ENCODE measurements at places on chromosomes 6 and 20.

DNA sequence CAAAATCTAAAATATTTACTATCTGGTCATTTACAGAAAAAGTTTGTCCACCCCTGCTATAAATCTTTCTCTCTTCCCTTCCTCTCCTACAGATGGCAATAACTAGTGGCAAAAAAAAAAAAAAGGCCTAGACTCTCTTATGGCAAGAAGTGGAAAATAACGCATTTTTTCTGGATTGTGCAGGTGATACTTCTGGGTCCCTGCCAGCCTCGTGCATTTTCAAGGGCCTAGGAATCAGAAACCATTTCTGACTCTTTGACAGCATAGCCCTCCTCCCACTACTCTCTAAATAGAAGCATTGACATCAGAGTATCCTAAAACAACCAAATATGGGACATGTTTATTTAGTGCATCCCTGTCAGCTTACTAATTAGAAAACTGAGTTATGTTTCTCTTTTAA is 251.0 kb downstream of the KHDC1L start:
- DNase-seq, result no peak

DNA sequence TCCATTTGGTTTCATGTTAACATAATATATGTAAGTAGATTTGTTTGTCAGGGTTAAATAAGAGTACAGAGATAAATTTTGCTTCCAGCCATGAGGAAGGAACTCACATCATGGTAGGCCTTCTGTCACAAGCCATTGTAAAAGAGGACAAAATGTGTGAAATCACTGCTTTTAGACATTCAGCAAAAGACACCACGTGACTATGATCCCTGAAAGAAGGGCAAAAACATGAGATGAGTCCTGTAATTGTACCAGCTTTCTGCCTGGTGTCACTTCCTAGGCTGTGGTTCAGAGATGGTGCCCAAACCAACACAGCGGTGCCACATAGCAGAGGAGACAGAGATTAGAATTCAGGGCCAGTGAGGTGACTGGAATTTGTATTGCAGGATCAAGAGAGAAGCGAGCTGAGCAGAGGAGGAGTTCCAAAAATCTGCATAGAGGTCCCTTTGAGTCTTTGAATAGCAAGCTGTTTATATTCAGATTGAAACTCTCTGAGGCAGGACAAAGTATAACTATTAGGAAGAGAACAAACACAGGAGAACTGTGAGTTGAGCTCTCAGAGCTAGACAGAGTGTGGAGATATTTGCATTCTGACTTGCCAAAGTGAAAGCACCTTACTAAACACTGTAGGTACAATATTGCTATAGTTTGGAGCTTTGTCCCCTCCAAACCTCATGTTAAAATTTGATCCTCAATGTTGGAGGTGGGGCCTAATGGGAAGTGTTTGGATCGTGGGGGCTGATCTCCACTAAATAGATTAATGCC is 52.6 kb upstream of the PDE7B start:
- no peak for DNase-seq

- no peak for DNase-seq
Observed at GRCh38 chr6:67593247-67593646, 1041.8 kb upstream of the ADGRB3 start.

DNA sequence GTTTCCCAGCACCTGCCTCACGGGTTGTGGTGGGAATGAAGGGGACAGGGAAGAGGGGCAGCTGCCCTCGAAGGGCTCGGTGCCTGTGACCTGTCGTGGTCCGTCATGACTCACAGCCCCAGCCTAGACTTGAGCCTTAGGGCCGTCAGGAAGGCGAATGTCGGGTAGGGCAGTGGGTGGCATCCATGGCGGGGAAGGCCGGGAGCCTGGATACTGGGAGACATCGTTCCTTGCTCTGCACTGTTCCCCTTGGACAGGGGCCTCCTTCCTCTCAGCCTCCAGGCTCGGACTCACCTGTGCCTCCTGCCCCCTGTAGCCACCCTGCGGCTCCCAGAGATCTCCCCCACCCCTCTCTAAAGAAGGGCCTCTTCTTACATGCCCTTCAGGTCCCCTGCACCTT is 52.2 kb upstream of the APCDD1L start:
- no peak for DNase-seq

DNA sequence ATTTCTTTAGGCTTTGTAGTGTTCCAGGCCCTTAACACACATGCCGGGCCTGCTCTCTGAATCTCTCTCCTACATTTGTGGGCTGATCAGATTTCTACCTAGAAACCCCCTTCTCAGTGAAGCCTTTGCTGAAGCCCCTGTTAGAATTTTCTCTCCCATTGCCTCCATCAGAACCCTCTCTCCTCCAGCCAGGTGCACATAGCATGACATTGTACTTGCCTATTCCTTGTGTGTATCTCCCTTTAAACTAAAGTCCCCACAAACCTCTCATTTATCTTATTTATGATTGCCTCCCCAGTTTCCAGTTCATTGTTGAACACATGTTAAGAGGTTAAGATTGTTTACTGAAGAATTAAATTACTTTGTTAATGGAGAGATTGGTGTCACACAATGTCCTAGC is 325.5 kb upstream of the CITED2 start:
- DNase-seq, result no peak

- DNase-seq, result no peak
Observed at GRCh38 chr6:78611102-78611620, 256.2 kb upstream of the IRAK1BP1 start.

DNA sequence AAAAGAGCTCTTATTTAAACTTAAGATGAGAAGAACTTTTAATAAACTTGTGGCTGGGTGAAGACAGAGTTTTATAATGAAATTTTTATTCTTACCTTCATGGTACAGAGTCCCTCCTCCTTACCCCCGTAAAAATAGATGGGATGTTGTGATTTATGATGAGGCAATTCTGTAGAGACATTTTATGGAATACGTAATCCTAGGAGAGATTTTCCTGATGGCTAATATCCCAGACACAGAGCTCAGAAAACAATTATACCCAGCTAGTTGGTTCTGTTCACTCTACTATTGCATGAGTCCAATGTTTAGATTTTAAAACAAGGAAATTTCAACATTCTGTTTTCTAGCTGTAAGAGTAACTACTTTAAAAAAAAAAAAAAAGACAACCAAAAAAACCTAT is 43.4 kb downstream of the MTHFD1L start:
- no peak for DNase-seq

- no peak for DNase-seq
Observed at GRCh38 chr6:80105972-80106417, 476 bp upstream of the BCKDHB start.

DNA sequence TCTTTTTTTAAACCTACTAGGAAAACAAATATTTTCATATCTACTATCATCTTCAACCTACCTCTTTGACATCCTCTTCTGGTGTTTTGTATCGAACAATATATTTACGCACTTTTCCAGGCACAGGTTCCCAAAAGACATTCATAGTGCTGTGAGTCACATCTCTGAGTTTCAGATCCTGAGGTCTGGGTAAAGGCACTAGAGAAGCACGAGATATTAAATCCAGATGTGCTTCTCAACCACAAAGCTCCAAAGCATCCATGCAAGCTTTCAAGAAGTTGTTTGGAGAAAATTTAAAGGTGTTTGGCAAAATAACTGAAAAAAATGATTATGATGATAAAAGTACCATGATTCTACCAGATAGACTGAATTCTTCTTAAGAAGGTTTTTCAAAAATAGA is 62.7 kb downstream of the COL12A1 start:
- DNase-seq, result peak; percentile 74

DNA sequence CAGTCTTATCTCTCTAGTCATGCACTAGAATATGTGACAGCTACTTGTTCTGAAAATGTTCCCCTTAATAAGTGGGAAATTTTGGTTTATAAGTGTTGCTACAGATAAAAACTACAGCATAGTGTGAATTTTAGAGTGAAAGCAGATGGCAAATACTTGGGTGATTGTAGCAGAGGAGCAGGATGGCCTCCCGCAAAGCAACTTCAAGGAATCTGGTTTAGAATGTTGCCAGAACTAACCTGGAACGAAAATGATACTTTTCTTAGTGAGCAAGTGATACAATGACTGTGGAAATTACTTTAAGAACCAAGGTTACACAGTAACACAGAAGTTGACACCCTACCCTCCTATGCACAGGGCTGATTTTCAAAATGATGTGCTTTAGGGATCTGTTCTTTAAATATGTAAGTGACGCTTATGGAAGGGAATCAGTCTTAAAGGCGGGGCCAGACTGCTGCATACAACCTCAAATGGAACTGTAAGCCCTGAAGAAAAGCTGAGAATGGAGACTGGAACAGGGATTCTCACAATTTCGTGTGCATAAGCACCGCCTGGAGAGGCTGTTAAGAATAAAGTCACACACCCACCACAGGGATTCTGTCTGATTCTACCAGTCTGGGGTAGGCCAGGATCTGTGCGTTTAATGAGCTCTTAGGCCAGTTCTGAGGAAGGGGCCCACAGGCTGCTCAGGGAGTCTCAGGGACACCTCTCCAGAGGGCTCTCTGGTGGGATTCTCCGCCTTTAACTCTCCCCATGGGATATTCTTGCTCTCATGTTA is 97.9 kb downstream of the FYN start:
- DNase-seq, result no peak

DNA sequence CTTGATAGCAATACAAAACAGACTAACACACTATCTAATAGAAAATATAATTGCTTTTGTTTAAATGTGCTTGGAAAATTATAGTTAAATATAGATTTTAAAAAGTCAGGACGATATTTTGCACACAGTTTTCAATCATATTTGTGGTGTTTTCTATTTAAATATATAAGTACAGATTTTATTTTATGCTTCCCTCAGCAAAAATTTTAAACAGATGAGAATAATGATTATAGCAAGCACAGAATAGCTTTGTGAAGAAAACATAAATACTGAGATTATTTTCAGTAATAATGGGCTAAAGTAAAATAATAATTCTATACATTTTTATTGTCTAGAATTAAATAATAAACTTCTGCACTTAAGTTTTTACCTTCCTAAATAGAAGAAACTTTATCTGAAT is 809.4 kb downstream of the PHF3 start:
- DNase-seq, result no peak

DNA sequence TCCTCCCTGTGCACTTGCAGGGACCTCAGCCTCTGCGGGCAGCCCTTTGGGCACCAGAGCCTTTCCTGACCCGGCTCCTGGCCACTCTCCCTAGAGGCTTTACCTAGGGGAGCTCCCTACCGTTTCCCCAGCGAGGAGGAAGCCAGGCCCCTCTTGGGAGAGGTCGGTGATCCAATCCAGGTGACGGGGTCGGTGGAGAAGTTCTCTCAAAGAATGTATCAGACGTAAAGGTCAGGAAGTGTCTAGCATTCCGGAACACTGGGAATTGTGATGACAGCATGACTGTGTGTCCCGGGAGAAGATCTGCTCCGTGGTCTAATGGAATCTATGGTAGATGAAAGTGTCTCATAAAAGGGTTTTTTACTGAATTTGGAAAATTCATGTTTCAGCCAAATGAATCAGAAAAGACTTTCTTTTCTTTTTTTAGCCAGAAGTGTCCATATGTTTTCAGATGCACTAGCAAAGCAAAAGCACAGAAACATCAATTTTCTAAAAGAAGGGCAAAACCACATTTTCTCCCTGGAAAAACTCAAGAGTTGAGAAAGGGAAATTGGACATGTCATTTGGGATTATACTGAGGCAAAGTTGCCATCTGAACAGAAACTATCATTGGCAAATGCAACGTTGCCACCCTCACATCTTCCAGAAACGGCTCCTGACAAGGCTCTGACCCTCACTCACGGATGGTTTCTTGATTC is 289.4 kb downstream of the THBS2 start:
- peak; percentile 69 for DNase-seq

All from GM03348 (cell line).